ENCODE measurements at places on chromosomes 12 and 14. TPM values are rescaled to one million over a fixed set of nuclear protein-coding genes. Genes with fewer than 3 reads are reported as not detected.

RESF1 gene
- total RNA-seq: 65.4 TPM

OR6S1 gene
- total RNA-seq: not detected

LRRIQ1 gene
- total RNA-seq: 5.2 TPM

LRTM2 gene
- not detected for total RNA-seq

GRCh38 chr12:16095531-16096110, 181.9 kb downstream of the SLC15A5 start:
- no peak for DNase-seq

- DNase-seq: no peak
These were observed 276.8 kb upstream of the TMPO start for GRCh38 chr12:98238515-98239130.

DNA sequence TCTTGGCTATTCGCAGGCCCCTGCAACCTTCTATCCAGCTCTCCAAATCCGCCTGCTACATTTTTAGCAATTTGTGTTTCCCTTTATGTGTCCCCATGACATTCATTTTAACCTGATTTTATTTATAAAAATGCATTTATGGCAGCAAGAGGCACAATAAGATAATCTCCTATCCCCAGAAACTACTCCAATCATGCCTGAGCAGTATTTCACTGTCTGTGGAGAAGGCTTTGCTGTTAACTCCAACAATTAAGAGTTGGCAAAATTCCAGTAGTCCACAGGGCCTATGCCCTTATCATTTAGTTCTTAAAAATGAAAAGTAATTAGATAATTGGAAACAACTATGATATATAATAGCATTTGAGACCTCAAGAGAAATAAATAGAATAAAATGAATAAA, 462.4 kb downstream of the TRHDE start:
- DNase-seq: no peak

DNA sequence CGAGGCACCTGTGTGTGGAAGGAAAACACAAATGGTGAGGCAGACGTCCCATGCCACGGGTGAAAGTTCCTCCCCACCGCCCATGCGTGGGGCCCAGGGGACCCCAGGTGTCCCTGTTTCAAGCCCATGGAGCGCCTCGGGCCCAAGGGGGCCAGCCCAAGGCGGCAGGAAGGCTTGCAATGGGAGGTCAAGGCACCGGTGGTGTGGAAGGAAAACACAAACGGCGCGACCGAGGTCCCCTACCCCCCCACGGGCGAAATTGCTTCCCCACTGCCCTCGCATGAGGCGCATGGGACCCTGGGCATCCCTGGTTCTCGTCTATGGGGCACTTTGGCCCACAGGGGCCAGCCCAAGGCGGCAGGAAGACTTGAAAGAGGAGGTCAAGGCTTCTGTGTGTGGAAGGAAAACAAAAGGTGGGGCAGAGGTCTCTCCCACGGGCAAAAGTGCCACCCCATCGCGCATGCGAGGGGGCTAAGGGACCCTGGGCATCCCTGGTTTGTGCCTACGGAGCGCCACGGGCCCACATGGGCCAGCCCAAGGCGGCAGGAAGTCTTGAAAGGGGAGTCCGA, 379.4 kb downstream of the ALG10 start:
- peak; percentile 31 for DNase-seq

GRCh38 chr12:83920821-83921547, 991.6 kb downstream of the SLC6A15 start:
- no peak for DNase-seq

DNA sequence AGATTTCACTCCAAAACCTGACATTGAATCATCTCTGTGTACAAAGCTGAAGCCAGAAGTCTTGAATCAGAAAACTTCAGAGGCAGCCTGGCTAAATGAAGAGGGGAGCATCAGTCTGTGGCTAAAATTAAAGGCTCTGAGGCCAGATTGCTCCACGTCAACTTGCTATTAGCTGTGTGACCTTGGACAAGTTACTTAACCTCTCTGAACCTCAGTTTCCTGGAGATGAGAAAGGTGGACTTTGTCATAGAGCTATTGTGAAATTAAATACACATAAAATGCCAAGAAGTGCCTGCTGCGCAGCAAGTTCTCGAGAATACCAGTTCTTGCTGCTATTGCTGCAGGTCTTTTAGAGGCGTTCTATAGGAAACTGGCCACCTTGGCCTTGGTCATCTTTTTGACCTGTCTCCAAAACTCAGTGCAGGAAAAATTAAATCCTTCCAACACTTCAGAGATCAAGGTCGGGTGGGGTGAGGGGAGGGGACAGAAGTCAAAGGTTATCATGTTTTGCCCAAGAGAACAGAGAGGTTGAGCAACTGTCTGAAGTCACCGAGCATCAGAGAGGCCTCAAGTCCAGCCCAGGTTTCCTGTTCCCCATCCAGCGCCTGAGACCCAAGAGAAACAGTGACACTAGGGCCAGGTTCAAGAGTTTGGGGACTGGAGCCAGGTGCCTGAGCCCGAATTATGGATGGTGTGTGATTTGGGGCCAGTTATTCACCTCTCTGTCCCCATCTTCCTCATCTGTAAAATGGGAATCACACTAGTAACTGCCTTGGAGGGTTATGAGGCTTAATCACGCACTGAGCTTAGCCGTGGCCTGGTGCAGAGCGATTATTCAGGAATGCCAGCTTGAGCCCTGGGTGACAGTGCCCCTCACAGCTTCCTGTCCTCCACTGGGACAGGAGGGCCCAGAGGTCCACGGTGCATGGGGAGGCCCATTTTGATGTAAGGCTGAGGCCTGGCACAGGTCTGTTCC, 1.1 kb downstream of the SERPINA1 start:
- DNase-seq: no peak

DNA sequence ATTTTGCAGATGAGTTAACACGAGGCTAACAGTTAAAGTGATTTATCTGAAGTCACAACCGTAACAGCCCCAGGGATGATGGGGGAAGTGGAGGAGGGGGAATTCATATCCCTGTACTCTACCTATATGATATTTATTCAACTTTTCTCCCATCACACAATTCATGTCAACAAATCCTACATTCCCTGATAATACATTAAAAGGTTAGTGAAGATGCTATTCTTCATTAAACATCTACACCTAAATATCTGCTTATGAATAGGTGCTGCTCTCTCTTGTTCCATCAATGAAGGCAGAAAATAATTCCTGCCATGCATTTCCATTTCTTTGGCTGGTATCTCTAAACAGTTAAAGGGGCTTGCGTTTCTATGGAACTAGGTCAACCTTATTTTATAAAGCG, 6.8 kb downstream of the YBX3 start:
- DNase-seq: no peak

DNA sequence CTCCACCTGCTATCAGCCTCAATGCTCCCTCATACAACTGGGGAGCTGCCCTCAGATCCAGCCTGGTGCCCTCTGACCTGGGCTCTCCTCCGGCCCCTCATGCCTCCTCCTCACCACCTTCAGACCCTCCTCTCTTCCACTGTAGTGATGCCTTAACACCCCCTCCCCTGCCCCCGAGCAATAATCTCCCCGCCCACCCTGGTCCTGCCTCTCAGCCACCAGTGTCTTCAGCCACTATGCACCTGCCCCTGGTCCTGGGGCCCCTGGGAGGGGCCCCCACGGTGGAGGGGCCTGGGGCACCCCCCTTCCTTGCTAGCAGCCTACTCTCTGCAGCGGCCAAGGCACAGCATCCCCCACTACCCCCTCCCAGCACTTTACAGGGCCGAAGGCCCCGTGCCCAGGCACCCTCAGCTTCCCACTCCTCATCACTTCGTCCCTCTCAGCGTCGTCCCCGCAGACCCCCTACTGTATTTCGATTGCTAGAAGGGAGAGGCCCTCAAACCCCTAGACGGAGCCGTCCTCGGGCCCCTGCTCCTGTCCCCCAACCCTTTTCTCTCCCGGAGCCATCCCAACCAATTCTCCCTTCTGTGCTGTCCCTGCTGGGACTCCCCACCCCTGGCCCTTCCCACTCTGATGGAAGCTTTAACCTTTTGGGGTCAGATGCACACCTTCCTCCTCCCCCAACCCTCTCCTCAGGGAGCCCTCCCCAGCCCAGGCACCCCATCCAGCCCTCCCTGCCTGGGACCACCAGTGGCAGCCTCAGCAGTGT, 3.2 kb downstream of the MBD6 start:
- DNase-seq: no peak

DNA sequence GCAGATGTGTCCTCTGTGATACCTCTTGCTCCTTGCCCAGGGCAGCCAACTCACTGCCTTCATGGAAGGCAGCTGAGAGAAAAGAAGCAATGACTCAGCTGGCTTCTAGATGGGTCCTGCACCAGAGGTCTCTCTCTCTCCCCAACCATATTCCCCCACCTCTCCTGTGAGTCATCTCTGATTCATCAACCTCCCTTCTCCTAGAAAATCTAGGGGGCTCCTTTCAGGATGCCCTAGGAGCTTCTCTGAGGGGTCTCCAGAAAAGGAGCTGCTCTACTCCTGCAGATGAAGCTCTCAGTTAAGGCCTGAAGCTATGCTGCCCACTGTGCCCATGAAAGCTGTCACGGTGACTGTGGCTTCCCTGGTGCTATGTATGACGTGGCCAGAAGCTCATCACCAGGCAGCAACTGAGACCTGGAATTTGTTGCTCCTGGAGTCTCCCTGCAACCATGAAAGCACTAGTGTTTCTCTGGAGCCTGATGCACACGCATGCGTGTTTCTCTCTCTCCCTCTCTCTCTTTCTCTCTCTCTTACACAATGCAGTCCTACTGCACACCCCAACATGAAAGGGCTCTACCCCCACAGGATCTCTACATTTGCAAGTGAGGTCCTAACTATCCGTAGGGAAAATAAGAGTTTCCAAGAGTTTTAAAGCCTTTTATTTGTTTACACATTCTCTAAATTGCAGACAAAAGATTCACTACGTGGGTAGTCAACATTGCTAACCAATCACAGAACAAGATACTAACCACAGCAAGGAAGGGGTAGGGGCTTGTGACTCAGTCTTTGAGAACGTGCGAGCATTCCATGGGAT, 285.3 kb downstream of the DPF3 start:
- no peak for DNase-seq

- DNase-seq: no peak
These were observed 194.4 kb downstream of the RASSF9 start for GRCh38 chr12:85641796-85642195.

DNA sequence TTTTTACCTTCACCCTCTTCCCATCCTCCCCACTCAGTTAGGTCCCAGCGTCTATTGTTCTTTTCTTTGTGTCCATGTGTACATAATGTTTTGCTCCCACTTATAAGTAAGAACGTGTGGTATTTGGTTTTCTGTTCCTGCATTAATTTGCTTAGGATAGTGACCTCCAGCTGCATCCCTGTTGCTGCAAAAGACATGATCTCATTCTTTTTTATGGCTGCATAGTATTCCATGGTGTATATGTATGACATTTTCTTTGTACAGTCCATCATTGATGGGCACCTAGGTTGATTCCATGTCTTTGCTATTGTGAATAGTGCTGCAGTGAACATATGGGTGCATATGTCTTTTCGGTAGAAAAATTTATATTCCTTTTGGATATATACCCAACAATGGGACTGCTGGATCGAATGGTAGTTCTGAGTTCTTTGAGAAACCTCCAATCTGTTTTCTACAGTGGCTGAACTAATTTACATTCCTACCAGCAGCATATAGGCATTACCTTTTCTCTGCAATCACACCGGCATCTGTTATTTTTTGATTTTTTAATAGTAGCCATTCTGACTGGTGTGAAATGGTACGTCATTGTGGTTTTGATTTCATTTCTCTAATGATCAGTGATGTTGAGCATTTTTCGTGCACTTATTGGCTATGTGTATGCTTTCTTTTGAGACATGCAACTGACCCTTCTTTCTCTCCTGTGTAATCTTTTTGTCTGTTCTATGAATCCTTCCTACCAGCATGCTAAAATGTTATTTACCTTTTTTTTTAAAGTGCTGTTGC, 279.7 kb upstream of the AMIGO2 start:
- DNase-seq: no peak

- no peak for DNase-seq
These were observed 56.4 kb downstream of the LRP6 start for GRCh38 chr12:12210416-12210815.

DNA sequence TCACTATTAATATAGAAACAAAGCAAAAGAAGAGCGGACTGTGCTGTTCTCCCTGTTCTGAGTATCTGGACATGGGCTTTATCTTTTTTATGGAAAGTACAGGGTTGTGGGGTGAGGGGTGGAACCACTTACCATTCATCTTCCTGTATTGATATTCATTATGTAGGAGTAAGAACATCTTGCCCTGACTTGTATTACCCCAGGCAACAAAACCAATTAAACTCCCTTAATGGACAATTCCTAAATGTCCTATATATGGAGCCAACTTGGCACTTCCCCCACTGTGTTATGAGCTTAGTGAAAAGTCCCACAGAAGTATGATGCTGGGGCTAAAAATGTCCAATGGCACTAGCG, 139.9 kb upstream of the KRR1 start:
- no peak for DNase-seq

DNA sequence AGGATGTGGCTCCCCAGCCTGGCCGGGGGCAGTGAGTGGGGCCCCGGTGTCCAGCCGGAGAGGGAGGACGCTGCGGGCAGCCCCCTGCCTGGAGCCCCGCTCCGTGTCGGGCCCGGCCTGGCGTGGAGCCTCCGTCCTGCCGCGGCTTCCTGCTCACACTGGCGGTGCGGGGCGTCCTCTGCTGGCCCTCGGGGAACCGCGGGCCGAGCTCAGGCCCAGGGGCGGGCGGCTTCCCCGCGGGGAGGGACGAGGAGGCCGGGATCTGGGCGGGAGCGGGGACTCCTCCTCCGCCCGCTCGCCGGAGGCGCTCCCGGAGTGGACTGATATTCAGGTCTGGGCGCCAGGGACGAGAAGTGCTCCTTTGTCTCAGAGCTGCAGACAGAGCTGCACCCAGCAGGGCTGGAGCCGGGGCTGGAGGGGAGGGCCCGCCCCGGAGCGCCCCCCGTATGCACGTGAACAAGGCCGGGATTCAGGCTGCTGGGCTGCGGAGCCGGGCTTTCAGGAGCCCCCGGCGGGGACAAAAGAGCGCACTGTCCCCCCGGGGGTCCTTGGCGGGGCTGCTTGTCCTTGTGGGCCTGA, 2.2 kb downstream of the MMP17 start:
- DNase-seq: peak; percentile 90

DNA sequence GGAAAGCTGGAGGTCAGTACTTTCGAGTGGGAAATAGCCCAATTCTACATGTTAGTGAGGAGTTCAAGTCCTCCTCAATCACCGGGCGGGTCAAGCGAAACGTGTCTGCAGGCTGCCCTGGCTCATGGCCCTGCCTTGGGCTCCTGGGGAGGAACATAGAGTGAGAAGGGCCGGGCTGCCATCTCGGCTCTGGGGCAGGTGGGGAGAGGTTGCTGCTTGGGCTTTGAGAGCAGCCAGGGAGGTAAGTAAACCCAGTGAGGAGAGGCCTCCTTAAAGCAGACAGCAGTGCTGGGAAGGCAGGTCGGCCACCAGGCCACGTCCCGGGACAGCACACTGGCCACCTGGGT, 32.0 kb upstream of the UBC start:
- DNase-seq: no peak

GRCh38 chr14:36955967-36956366, 216.4 kb downstream of the SLC25A21 start:
- DNase-seq: no peak

- DNase-seq: peak; percentile 85
These were observed at the start of gene MSRB3 for GRCh38 chr12:65278576-65279368. MSRB3 (plus strand) TSS chr12:65278683; CDS start chr12:65308580, 29,897 bp downstream.

Data from sciatic nerve (tissue), 2 donors.